ENCODE measurements at places on chromosomes 4 and X. TPM values are rescaled to one million over a fixed set of nuclear protein-coding genes. Genes with fewer than 3 reads are reported as not detected.

- DNase-seq: no peak
These were observed 80.1 kb downstream of the ANAPC4 start for GRCh38 chr4:25457053-25457715.

GRCh38 chrX:74344280-74344622, 40.3 kb downstream of the ZCCHC13 start:
- DNase-seq: no peak

DNA sequence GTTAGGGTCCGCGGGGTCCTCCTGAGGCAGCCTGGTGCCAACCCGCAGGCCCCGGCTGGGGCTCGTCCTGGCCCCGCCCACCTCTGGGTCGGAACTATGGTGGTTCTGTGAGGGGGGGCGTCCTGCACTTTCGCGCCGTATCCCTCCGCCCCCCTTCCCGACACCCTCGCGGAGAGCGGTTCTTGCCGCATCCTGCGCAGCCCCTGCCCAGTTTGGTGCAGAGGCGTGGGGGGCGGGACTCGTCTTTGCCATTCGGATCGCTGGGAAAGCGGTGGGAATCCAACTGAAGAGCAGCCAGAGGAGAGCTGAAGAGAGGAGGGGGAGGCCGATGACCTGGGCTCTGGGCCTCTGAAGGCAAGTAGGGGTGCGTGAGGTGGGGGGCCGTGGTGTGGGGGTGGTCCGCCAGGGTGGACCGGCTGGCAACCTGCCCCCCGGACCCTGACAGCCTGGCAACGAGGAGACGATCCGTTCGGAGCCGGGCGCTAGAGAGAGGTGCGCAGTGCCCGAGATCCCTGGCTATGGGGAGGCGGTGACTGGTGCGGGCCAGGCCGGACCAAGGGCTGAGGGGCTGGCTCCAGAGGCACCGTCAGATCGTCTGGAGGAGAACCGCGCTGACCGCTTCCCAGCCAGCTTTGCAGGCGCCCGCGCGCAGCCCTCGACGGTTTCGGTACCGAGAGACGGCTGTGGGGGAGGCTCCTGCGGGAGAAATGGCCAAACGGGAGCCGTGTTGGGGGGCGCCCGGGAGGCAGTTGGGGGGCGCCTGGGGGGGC, at the start of gene GPRASP1:
GPRASP1 (plus strand) TSS at position 242 of the 770 bp plus-strand sequence. CDS start 2,431 bp downstream, outside the sequence.
- DNase-seq: no peak

CCNA2 gene
- 147 TPM for total RNA-seq

DNA sequence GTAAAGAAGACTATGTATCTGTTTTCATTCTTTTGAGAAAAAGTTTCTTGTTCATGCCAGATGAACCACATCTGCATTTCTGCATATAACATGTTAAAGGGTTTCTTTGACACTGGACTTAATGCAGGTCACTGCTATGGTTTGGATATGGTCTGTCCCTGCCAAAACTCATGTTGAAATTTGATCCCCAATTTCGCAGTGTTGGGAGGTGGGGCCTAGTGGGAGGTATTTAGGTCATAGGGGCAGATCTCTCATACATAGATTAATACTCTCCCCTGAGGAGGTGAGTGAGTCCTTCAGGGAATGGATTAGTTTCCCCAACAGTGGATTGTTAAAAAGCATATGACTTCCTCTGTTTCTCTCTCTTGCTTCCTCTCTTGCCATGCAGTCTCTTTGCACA, 45.9 kb upstream of the TMEM33 start:
- no peak for DNase-seq

GRCh38 chr4:94590493-94590892, 138.8 kb downstream of the PDLIM5 start:
- DNase-seq: no peak

- no peak for DNase-seq
These were observed 1454.7 kb upstream of the IGFBP7 start for GRCh38 chr4:58564695-58565475.

PDLIM5 gene
- total RNA-seq: 97.5 TPM

AASDH gene
- 9.3 TPM for total RNA-seq

C4orf50 gene
- not detected for total RNA-seq

- no peak for DNase-seq
These were observed 341.4 kb upstream of the IRS4 start for GRCh38 chrX:109077788-109078187.

- no peak for DNase-seq
These were observed 292.0 kb downstream of the CCSER1 start for GRCh38 chr4:90419124-90419711.

CYBB gene
- 0.87 TPM for total RNA-seq

GRCh38 chr4:19486400-19486799, 765.3 kb upstream of the SLIT2 start:
- DNase-seq: no peak

DNA sequence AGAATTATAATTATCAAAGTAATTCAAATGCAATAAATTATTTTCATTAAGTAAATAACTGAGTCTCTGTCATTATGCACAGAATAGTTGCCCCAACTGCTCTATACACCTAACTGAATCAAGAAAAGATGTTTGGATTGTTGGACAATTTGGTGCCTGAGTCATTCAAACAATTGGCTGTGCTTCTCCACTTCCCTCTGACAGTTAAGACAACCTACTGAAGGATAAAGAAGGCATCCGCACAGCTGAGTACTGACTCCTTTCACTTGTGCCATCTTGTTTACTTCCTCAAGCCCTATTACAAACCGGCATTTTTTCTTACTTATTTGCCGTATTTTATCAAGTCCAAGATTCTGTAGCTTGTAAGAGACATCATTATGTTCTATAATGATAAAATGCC, 110.6 kb upstream of the C1QTNF7 start:
- DNase-seq: no peak

- DNase-seq: no peak
These were observed 156.0 kb upstream of the ANKRD50 start for GRCh38 chr4:124868495-124868894.

GRCh38 chr4:752196-752861, 46.7 kb downstream of the PCGF3 start:
- no peak for DNase-seq

DNA sequence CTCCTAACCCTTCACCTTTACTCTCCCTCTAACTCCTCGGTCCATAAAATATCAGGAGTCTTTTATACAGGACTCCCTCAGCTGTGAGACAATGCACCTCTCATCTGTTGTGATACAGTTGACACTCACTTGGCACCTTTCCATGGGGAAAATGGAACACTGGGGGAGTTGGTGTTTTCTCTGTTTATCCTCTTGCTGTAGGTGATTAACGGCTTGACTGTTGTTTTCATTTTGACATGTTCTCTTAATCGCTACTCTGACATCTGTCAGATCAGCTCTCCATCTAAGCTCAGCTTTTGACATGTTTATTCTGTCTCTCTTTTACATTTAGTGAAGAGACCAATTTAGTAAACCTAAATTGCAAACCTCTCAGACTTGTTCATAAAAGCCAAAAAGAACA, 604.8 kb downstream of the TRAM1L1 start:
- no peak for DNase-seq

GRCh38 chr4:18508786-18509185, 487.2 kb upstream of the LCORL start:
- DNase-seq: no peak

DNA sequence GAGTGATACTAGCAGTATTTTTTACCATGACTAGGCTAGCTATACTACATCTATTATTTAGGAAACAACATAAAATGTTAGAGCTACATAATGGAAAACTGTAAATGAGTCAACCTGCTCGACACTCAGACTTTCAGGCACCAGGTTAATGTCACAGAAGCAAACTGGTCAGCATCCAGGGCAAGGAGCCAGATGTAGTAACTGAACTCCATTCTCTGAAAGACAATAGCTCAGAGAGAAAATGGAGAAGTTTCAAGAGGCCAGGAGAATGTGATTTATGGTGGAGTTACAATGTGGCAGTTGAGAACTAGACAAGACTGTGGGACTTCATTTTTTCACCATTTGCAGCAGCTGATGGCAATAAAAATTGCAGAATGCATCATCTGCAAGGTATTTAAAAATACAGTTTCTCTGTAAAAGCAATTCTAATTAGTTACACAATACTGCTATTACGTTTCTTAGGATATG, 342.7 kb upstream of the PABPC4L start:
- no peak for DNase-seq

DNA sequence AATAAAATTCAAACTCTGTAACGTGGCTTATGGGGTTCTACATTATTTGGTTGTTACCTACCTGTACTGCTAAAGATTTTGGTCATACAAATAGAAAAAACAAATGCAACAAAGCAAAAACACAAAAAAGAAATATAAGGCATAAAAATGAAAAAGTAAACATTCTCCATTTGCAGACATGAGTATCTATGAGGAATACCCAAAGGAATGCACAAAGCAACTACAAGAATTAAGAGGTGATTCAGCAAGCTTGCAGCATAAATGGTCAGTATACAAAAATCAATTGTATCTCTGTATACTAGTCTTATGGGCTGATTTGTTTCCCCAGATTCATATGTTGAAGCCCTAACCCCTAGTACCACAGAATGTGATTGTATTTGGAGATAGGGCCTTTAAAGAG, 3.6 kb upstream of the PDE5A start:
- DNase-seq: no peak

GRCh38 chrX:39961441-39961840, 136.3 kb downstream of the BCOR start:
- no peak for DNase-seq

GRCh38 chr4:159328766-159329165, 225.9 kb downstream of the RAPGEF2 start:
- DNase-seq: no peak

DNA sequence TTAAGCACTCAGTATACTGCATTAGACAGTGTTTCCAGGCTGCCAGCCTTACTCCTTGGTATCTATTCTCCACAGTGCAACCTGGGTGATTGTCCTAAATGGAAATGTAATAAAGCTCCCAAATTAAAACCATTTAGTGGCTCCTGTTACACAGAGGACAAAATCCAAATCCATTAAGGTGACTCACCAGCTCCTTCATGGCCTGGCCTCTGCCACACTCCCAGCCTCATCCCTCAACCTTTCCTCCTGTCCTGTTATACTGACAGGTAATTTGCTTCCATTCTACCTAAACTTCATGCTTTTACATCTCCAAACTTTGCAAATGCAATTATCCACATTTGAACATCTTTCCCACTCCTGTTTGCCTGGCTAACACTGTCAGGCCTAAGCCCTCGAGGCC, 140.3 kb downstream of the INPP4B start:
- no peak for DNase-seq

DNA sequence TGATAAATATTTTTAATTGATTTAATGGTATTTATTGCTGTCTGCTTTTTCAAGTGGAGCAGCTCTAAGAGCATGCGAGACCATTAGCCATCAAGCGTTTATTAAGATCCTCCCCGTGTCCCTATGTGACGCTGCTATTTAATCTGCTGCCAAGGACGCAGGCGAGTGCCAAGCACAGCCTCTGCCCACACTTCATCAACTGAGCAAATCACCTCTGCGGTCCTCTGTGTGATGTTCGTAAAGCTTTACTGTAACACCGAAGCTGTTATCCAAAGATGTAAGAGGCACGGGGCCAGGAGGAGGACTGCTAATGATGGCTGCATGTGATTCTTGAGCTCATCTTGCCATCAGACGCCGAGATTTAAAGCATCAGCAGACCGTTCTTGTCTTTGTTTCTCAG, 79.5 kb downstream of the STOX2 start:
- no peak for DNase-seq

NUP62CL gene
- 29.7 TPM for total RNA-seq

- DNase-seq: no peak
These were observed 211.5 kb upstream of the GRIA3 start for GRCh38 chrX:122972604-122973003.

DNA sequence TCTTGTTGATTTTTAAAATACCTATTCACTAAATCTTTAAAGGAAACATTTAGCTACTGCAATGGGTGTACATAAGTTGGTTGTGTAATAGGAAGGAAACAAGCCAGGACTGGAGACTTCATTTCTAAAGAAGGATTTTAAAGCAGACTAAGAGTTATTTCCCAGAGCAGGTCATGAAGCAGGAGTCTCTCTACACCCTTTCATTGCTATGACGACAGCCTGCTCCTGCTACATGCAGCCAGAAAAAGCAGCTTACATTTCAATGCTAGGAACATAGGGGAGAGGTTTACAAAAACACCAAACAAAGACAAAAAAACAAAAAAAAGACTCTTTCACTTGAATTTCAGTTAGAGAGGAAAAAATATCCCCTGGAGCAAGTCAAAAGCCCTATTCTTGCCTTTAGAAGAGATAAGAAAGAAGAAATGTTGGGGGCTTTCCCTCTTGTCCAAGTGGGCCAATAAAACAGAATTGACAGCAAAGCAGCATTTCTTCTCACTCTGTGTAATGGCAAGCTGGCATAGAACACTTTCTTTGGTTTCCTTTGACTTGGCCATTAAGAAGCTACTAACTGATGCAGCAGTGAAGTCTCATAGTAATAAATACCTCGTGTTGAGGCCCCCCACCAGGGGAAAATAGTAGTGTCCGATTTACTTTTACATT, 3.4 kb downstream of the SPARCL1 start:
- no peak for DNase-seq

SOD3 gene
- total RNA-seq: 0.31 TPM

ARR3 gene
- not detected for total RNA-seq

- no peak for DNase-seq
These were observed 91.3 kb downstream of the RASGEF1B start for GRCh38 chr4:81380437-81380836.

DNA sequence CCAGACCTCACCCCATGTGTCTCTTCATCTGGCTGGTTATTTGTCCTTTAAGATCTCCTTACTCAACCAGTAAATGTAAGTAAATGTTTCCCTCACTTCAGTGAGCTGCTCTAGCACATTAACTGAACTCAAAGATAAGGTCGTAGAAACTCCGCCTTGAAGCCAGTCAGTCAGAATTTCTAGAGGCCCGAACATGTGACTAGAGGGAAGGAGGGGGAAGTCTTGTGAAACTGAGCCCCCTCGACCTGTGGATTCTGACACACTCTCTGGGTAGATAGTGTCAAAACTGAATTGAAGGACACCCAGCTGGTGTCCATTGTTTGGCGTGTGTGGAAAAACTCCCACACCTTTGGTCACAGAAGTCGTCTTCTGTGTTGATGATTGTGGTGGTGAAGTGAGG, 933.9 kb downstream of the ADGRL3 start:
- DNase-seq: no peak

DNA sequence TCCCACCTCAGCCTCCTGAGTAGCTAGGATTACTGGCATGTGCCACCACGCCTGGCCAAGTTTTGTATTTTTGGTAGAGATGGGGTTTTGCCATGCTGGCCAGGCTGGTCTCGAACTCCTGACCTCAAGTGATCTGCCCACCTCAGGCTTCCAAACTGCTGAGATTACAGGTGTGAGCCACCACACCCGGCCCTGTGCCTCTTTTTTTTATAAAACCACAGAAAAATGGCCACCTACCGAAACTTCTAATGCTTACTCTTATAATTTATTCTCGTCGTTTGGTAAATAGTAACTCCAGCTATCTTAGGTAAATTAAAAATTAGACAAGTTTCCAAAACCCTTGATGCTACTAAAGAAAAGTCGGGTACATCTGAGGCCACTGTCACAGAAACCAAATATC, 54.4 kb downstream of the IRF2 start:
- no peak for DNase-seq

GRCh38 chrX:74117962-74118902, 185.7 kb upstream of the ZCCHC13 start:
- no peak for DNase-seq

GRCh38 chr4:53459548-53459947, 82.1 kb downstream of the FIP1L1 start:
- DNase-seq: no peak
